ENCODE measurements at places on chromosomes 13 and 19.

GRCh38 chr19:33740811-33741396 lies 55.8 kb upstream of the KCTD15 start:
- peak; percentile 15 for DNase-seq

DNA sequence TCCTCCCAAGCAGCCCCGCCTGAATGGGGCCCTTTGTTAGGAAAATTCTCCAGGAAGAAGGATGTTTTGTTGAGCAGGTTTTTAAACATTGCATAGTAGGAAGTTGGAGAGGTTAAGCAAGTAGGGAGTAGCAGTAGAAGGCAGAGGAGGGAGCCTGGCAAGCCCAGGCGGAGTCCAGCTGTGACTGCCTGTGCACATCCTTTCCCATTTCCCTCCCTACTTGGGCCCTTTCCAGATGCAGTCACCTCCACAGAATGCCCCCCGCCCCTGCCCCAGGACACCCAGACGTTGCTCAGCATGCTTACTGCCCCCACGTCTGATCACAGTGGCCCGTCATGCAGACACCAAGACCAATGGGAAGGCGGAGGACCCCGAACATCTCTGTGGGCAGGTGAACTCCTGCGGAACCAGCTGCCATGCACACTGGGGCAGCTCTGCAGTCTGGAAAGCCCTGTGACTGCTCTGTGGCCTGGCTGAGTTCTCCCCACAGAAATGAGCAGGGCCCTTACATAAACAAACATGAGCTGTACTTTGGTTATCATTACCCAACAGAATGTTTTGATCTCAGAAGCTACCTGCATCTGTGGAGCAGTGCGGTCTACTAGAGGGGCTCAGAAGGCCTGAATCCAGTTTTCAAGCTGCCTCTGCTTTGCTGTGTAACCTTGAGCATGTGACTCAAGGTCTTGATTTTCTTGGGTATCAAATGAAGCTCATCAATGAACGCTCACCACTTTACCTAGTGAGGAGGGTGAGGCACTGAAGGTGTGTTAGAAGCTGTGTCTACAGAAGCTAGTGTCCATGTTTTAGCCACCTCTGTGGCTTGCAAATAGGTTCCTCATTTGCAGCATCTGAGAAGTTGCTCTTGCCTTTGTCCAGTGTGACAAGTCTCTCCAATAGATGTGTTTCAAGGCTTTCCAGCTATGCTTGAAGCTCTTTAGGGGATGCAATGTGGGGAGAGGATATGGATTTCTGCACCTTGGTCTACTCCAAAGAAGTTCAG lies 84.2 kb downstream of the TNFRSF19 start:
- DNase-seq: peak; percentile 27

DNA sequence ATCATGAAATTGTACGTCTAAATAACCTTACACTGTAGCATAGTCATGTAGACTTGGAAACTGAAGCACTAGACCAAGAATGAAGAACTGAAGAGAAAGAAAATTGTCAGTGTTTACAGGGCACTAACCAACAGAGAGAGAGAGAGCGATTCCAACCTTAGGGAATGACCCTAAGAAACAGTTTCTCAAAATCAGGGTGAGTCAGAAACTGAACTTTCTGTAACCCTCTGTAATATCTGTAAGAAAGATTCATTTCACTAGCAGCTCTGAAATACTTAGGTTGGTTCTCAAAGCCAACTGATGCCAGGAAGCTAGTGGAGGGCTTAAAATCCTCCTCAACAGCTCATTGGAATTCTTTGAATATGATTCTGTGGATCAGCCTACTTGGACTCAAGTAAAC lies 936.9 kb downstream of the EFNB2 start:
- DNase-seq: peak; percentile 91

DNA sequence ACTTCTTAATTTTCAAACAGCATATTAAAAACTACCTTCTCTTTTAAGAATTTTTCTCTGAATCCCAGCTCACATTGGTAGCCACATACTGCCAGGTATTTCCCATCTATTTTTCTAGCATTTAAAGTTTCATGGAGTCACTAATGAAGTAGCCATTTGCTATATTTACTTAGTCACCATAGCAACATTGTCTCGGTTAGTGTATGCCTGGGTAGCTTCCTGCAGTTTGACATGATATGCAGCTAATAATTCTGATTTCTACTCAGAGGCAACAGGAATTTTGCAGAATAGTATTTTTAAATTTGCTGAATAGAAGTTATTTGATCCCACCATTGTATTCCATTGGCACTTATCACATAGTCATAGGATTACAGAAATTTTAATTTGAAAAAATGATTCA lies 30.9 kb upstream of the KCTD4 start:
- peak; percentile 58 for DNase-seq

DNA sequence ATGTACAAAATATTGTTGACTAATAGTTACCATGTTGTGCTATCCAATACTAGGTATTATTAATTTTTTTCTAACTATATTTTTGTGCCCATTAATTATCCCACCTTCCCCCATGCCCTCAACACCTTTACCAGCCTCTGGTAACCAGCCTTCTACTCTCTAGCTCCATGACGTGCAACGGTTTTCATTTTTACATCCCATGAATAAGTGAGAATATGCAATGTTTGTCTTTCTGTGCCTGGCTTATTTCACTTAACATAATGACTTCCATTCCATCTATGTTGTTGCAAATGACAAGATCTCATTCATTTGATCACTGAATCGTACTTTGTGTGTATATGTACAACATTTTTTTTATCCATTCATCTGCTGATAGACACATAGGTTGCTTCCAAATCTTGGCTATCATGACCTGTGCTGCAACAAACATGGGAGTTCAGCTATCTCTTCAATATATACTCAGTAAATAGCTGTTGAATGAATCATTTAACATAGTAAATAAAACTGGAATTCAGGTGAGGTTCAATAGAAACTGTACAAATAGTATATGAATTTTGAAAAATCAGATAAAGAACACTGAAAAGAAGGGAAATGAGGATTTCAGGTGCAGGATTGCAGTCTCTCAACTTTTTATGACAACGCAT lies 509.0 kb upstream of the MIR17HG start:
- no peak for DNase-seq

- peak; percentile 71 for DNase-seq
Observed at GRCh38 chr19:41323430-41324125, 13.6 kb downstream of the CCDC97 start.

GRCh38 chr19:7970716-7971448 lies 27.4 kb upstream of the TIMM44 start:
- no peak for DNase-seq

DNA sequence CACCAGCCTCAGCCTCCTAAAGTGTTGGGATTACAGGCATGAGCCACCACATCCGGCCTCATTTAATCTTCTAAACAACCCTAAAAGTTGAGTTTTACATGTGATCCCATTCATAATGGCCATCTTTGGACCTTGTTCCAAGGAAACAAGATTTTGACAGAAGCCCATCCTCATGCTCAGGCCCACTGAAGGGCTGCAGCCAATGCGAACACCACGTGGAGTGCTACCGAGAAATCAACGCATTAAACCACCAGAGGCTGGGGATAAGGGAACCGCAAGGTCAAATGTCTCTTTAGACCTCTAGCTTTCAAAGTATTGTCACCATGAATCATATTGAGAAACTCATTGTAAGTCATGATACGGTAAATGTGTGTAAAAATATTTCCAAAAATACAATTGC lies 49.4 kb upstream of the DOCK9 start:
- DNase-seq: no peak

- no peak for DNase-seq
Observed at GRCh38 chr19:8821748-8822241, 10.3 kb downstream of the ZNF558 start.

- no peak for DNase-seq
Observed at GRCh38 chr19:6916952-6917351, 29.6 kb downstream of the ADGRE1 start.

- no peak for DNase-seq
Observed at GRCh38 chr19:29516821-29517395, 8.9 kb upstream of the VSTM2B start.

- DNase-seq: peak; percentile 48
Observed at GRCh38 chr13:30398601-30399072, 23.7 kb upstream of the UBE2L5 start.

DNA sequence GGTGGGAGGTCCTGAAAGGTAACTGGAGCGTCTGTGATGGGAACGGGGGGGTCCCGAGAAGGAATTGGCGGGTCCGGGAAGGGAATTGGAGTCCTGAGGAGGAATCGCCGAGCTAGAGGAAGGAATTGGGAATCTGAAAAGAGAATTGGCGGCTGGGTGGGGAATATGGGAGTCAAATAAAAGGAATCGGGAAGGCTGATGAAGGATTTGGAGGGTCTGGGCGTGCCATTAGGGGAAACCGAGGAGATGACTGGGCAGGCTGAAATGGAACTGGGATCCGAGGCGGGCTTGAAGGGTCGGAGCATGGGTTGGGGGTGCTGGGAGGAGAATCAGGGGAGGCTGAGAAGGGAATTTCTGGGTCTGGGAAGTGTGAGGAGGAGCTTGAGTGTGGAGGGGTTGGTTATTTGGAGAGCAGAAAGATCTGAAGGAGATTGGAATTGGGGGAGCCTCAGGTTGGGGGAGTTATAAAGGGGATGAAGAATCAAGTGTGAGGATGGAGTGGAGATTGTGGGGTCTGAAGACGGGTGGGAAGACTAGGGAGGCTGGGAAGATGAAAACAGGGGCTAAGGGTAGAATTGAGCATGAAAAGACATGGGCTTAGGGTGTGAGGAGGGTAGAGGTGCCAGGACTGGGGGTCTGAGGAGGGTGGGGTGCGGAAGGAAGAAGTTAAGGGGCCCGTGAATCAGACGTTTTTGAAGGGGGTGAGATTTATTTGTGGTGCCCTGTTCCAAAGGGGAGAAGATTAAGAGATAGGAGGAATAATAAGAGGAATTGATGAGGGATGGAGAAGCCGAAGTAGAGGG lies 718 bp downstream of the ACTN4 start:
- DNase-seq: no peak

DNA sequence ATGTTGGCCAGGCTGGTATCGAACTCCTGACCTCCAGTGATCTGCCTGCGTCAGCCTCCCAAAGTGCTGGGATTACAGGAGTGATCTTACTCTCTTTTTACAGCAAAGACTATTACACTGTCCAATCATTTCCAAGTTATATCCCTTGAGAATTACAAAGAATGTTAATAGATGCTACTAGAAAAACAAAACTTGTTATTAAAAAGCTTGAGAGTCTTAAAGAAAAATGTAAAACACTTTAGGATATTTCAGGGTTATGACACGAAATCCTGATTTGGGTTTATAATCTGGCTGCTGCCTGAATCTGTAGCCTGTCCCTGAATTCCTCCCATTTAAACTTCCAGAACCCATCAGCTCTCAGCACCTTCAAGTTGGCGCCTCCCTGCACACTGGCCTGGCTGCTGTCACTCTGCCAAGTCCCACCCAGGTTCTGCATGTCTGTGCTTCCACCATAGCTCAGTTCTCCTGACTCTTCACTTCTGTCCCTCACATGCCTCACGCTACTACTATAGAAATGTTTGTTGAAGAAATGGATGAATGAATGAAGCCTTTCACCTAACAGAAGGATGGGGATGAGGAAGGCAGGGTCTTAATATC lies 55.8 kb upstream of the RFXAP start:
- DNase-seq: no peak

DNA sequence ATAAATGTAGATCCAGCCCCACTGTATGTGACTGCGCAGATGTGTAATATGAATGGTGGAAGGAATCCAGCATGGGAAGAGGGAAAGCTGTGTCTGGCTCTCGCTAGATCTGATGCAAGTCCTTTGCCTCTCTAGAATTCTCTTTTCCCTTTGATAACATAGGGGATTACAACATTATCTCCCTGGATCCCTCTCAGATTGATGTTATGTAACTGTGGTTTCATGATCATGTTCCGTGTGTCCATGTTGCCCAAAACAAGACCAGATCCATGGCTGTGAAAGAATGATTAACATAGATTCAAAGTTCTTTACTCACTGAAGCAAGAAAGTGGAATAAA lies 184.0 kb upstream of the UBL3 start:
- DNase-seq: peak; percentile 50

DNA sequence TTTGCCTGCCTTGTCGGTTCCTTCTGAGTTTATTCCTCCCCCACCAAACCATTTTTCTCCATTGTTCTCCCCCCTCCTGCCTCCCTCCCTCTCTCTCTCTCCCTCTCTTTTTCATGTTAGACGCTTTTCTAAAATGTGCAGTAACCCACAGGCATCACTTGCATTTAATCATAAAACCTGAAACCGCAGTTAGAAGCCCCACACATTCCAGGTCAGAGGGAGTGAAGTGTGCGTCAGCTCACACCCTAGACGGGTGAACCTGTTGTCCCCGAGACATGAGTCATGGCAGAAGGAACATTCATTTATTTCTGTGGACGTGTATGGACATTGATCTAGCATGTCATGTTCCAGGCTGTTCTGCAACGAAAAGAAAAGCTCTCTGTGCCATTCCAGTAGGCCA lies 19.9 kb downstream of the ONECUT3 start:
- peak; percentile 94 for DNase-seq
